ENCODE measurements at places on chromosomes 2 and 18.
A peak's percentile ranks its signal among the peaks of the same experiment; 100 is the strongest.

- no peak for DNase-seq
These were observed 78.5 kb upstream of the HK2 start for GRCh38 chr2:74755386-74755785.

GRCh38 chr18:48418539-48419276 lies 9.5 kb upstream of the ZBTB7C start:
- no peak for DNase-seq

DNA sequence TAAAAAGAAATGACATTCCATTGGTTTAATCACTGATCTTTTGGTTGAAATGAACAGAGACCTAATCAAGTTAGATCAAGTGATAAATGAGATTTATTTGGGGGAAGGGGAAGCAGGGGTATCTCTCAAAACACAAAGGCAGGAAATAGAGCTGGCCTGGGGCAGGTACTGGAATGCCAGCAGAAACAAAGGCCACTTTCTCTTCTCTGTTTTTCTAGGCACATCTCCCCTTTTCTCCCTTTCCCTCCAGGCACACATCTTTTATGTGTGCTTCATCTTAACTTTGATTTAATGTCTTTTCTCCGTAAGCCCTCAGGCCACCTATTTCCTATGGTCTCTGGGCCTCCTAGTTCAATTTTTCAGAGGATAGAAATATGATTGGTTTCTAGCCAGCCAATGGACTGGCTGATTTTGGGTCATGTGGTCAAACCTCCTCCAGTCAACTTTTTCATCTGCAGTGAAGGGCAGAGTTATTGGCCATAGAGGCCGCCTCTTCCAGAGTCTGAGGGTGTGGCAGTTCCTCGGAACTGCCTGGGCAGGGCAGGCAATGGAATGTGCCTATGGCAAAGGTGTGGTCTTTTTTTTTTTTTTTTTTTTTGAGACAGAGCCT lies 58.9 kb upstream of the FAM136A start:
- DNase-seq, result no peak

DNA sequence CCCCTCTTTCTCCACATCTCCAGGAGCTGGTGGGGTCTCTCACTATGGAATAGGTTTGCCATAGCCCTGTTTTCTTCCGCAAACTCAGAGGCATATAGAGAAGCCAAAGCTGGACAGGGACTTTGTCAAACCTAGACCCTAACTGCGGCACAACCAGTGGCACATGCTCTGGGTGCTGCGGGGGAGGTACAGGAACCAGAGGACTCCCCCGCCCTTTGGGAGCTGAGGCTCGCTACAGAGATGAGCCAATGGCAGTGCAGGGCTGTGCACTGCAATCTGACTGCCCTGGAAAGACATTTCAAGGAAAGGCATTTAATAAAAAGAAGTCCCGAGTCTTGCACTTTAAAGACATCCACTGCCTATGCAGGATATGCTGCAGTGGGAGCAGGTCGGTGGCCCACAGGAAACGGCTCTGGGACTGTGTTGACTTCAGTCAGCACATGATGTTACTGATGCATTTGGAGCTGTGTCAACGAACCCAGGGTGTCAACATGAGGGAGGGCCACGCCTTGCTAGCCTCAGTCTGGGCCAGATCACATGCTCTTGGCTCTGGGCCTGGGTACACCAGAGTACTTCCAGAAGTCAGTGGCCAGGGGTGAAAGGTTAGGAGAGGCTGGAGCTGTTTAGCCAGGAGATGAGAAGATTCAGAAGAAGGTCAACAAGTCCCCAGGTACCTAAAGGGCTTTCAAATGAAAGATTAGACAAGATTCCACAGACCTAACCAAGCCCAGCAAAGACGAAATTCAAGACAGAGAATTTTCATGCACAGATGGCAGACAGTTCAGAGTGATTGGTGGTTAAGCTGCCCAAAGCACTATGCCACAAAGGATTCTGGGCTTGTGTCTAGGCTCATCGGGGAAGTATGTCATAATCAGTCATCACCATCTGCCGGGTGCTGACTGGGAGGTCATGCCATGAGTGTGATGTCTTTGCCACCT lies 8.2 kb downstream of the SLC35F6 start:
- no peak for DNase-seq

GRCh38 chr18:26383454-26384270 lies 157.4 kb downstream of the TAF4B start:
- DNase-seq, result no peak

DNA sequence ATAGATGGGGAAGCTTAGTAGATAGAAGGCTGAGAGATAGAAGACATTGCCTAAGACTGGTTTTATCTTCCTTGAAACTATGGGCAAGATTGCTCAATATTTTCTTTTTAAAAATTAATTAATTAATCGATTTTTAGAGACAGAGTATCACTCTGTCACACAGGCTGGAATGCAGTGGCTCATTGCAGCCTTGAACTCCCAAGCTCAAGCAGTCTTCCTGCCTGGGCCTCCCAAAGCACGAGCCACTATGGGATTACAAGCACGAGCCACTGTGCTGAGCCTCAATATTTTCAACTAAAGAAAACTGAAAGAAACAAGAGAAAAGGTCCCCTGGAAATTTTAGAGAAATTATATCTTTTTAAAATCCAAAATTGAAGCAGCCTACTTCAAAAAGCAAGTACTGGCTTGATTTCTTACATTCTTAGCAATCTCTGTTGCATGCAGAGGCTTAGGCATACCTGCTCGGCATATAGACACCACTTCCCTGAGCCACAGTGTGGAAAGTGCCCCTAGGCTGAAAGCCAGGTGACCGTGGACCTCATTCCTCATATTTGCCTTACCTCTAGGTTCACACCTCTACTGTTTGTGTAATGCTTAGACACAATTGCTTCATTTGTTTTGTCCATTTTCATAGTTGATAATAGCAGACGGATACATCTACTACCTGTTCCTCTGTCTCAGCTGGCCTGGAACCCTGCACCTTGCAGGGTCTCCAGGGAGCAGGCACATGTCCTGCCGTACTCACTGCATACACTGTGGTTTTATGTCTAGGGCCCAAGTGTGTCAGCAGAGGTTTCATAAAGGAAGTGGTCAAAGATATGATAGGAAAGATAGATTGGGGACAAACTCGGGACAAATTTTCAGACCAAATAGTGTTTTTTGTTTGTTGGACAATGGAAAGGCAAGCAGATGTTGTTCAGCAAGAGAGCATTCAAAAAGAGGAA lies 166.5 kb upstream of the ALPP start:
- no peak for DNase-seq

DNA sequence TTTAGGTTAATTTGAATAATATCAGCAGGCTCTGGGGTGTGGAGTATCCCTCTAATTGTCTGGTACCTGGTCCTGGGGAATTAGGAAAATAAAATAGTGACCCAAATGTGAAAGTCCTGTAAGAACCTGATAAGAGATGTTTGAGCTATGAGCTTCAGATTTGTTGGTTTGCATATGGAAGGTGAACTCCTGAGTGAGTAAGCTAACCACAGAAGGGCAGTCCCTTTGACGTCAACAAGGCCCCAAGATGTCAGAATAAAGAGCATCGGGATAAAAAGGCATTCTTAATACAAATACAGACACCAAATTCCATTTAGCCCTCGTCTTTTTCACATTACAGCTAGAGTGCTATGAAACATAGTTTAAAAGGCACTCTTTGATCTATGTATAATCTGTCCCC lies 1366.3 kb upstream of the TMEFF2 start:
- no peak for DNase-seq

DNA sequence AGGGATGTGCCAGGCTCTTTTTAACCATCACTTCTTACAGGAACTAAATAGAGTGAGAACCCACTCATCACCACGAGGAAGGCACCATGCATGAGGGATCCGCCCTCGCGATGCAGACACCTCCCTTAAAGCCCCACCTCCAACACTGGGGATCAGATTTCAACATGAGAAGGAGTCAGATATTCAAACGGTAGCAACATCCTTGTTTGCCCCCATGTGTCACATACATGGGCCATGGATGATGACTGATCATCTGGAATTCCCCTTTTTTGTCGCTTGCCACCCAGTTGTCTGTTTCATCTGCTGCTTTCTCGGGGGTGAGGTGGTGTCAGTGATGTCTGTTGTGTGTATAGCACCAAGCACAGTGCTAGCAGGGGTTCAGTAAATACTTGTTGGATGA lies 57.9 kb downstream of the NCK2 start:
- no peak for DNase-seq

DNA sequence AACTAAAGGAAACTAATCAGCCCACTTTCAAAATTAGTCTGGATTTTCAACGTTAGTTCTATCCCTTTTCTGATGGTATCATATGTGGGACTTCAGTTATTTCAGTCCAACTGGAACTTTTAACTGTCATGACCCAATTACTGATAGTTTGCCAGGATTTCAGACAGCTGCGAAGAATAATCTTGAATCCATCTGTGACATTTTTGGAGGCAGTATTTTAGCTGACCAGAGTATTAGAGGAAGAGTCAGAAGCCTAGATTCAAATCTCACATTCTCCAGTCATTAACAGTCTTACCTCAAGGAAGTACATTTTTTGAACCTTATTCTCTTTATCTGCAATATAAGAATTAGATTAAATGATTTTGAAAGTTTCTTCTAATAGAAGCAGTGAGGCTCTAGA lies 81.3 kb downstream of the PTRHD1 start:
- DNase-seq, result no peak

- DNase-seq, result no peak
These were observed 54.5 kb downstream of the DOCK10 start for GRCh38 chr2:224987733-224988132.

DNA sequence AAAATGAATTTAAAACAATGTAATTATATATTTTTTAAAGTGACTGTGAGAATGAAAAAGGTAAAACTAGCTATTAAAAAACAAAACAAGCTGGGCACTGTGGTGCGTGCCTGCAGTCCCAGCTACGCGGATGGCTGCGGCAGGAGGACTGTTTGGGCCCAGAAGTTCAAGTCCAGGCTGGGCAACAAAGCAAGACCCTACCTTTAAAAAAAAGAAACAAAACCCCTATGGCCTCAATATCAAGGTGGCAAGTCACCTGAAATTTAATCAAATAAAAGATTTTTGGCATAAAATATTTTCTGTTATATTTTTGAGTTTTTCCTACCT lies 46.9 kb upstream of the STRN start:
- no peak for DNase-seq

GRCh38 chr18:9614401-9615279 lies at the start of gene PPP4R1:
PPP4R1 (minus strand) TSS chr18:9614559; CDS start chr18:9614484, 75 bp downstream.
- DNase-seq, result peak; percentile 65

DNA sequence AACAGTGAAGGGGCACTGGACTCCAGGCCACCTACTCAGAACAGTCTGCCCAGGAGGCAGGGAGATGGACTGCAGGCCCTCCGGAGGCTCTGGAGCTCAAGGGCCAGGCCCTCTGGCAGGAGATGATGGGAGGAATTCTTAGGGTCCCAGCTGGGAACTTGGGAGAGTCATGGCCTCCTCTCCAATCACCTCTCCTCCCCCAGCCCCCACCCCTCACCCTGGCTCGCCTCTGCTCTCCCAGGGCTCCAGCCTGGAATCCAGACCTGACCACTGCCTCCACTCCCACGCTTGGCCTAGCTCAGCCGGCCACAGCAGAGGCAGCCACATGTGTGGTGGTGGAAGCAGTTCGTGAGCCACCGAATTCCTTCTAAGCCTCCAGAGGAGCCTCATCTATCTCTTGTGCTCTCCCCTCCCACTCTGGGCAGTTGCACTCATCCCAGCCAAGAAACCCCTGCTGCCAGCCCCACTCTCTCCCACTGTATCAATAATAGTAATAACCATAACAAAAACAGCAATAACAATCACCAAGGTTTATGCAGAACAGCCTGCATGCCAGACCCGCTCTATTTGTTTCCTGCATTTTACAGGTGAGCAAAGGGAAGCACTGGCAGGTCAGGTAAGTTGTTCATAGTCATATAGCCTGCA lies 67.4 kb downstream of the TNS1 start:
- DNase-seq, result no peak

Data from activated gamma-delta T cell (primary cell).